ENCODE measurements at places on chromosomes 1 and 21. TPM values are rescaled to one million over a fixed set of nuclear protein-coding genes. Genes with fewer than 3 reads are reported as not detected.

Gene OVAAL
- not detected for total RNA-seq

Gene APOBEC4
- total RNA-seq, result not detected

Gene KANK4
- not detected for total RNA-seq

Gene KAZN
- total RNA-seq, result 0.73 TPM

Gene TNFRSF18
- total RNA-seq, result 37.5 TPM

Gene TAF5L
- total RNA-seq, result 22.0 TPM

DNA sequence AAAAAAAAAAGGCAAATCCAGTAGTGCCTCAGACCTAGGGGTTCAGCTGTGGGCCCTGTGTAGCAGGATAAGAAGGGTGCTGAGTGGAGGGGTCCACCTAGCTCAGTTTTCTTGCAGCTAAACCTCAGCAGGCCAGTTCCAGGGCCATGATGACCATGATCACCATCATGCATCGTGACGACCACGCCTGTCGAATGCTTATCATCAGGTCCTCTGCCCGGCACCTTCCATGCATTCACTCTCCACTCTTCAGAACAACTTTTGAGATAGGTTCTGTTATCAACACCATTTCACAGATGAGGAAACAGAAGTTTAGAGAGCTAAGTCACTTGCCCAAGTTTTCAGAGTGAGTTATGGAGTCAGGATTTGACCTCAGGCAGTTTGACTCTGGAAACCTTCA is 54.9 kb downstream of the ACBD3 start:
- no peak for DNase-seq
- no peak overlapping the region for H3K4me3 ChIP-seq
- peaks cover 86% of the 10 kb centered on the region for H3K4me1 ChIP-seq
- no peaks in the 10 kb centered on the region for H3K27me3 ChIP-seq
- peak overlapping the region; percentile 96 for H3K27ac ChIP-seq

DNA sequence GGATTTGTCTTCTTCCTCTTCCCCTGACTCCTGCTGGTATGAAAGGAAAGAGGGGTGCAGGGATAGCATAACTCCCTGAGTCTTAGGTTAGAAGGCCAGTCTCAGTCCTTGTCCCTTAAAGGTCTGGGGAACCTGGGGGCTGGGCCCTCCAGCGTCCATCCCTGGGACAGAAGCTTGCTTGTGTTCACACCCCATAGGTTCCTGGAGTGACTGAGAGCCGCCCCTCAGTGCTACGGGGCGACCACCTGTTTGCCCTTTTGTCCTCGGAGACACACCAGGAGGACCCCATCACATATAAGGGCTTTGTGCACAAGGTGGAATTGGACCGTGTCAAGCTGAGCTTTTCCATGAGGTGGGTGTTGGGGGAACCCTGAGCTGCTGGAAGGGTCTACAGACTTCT is 13.1 kb downstream of the RHOC start:
- no peaks in the 10 kb centered on the region for H3K27me3 ChIP-seq
- no peak for DNase-seq

GRCh38 chr1:115258302-115258866 is 79.7 kb downstream of the NGF start:
- H3K27ac ChIP-seq, result no peak overlapping the region
- H3K4me1 ChIP-seq, result no peaks in the 10 kb centered on the region
- DNase-seq, result no peak
- H3K4me3 ChIP-seq, result no peak overlapping the region
- H3K36me3 ChIP-seq, result no peaks in the 10 kb centered on the region

DNA sequence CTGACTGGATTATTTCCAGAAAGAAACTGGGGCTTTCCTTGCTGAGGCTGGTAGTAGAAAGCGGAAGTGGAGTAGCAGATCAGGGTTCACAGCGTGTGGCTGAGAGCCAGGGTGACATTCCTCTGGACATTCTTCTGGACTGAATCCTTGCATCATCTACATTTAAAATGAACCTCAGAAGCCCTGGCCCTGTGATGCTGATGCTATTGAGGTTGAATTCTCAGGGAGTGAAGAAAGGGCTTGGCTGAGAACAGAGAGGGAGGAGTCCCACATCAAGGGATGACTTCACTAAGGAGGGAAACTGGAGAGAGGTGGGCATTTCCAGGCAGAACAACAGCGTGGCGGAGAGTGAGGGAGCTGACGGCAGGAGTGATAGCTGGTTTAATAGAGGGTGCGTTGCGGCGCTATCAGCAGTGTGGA is 102.3 kb upstream of the LMO4 start:
- peaks cover 6% of the 10 kb centered on the region for H3K4me1 ChIP-seq
- no peaks in the 10 kb centered on the region for H3K27me3 ChIP-seq
- DNase-seq, result no peak

GRCh38 chr1:155166051-155166470 is 7.0 kb downstream of the KRTCAP2 start:
- DNase-seq, result no peak
- peaks cover 18% of the 10 kb centered on the region for H3K4me1 ChIP-seq
- H3K27ac ChIP-seq, result no peak overlapping the region
- peaks cover 16% of the 10 kb centered on the region for H3K36me3 ChIP-seq
- H3K27me3 ChIP-seq, result no peaks in the 10 kb centered on the region
- H3K4me3 ChIP-seq, result no peak overlapping the region

DNA sequence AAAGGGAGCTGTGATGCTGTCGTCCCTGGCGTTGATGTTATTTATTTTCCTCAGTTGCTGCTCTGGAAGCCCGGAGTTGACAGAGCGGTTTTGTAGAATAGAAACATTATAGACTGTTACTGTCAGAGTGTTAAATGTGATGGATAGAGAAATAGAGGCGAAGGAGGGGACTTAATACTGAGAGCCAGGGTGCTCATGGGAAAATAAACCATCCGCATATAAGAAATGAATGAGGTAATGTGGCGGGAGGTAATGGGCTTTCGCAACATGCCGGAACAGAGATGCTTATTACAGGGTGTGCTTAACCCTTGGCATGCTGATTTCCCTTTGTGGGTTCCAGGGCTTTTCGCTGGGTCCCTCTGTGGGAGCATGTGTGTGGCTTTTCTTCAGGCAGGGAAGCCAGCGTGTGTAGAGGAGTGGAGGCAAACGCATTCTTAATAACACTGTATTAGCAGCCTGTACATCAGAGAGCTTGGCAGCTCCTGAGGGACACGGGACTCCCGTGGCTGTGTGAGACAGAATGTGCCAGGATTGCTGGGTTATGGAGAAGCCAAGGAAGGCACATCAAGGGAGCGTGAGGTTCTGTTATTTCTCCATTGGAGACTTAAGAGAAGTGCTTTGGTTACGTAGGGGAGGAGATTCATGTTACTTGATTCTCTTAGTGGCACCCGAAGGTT is 141.0 kb downstream of the PBX1 start:
- no peak overlapping the region for H3K4me3 ChIP-seq
- no peaks in the 10 kb centered on the region for H3K36me3 ChIP-seq
- no peak for DNase-seq
- peaks cover 2% of the 10 kb centered on the region for H3K27me3 ChIP-seq
- H3K4me1 ChIP-seq, result no peaks in the 10 kb centered on the region

DNA sequence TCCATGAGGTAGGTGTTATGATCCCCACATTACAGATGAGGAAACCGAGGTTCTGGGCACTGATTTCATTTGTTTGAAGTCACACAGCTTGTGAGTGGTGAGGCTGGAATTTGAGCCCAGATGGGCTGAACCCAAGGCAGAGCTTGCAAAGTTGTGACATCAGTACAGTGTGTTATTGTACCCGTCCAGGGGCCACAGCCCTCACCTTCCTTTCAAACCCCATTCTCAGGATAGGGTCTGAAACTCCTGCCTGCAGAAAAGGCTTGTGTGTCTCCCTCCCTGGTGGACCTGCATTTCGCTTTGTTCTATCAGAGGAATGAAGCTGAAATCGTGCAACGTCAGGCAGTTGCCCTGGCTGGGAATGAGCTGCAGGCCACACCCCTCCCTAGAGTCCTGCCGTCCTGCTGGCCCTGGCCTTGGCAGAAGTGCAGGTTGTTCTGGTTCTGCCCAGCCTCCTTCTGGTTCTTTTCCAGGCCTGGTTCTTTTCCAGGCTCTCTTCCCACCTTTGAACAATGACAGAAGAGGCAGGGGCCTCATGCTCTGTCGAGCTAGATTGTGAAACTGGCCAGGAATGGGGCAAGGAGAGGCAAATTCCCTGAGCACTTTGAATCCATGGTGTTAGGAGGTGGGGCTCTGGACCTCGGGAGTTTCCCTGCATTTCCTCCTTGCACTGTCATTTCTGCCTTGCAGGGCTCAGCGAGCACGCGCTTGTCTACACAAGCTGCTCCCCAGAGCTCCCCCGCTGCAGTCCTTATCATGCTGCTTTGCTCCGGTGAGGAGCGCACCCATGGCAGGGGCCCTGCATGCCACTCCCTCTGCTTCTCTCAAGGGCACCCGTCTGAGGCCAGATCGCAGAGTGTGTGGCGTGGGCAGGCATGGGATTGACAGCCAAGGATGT is 8.2 kb upstream of the MYOM3 start:
- H3K27me3 ChIP-seq, result peaks cover 28% of the 10 kb centered on the region
- H3K4me3 ChIP-seq, result no peak overlapping the region
- no peaks in the 10 kb centered on the region for H3K36me3 ChIP-seq
- H3K27ac ChIP-seq, result no peak overlapping the region
- H3K4me1 ChIP-seq, result no peaks in the 10 kb centered on the region

GRCh38 chr1:227318016-227318852 is at the start of gene CDC42BPA:
CDC42BPA (minus strand) TSS chr1:227318492; CDS start chr1:227317182, 1,310 bp downstream.
- H3K4me1 ChIP-seq, result peaks cover 9% of the 10 kb centered on the region
- H3K27me3 ChIP-seq, result peaks cover 37% of the 10 kb centered on the region
- peak within 1 kb of the TSS; percentile 75 for H3K4me3 ChIP-seq
- no peak within 1 kb of the TSS for H3K27ac ChIP-seq

- peak overlapping the region; percentile 99 for H3K4me3 ChIP-seq
- DNase-seq, result no peak
- H3K27ac ChIP-seq, result peak overlapping the region; percentile 97
- peaks cover 92% of the 10 kb centered on the region for H3K4me1 ChIP-seq
These were observed 917 bp downstream of the KIAA0040 start for GRCh38 chr1:175191659-175192058.

- H3K4me1 ChIP-seq, result no peaks in the 10 kb centered on the region
- H3K36me3 ChIP-seq, result peaks cover 2% of the 10 kb centered on the region
- DNase-seq, result no peak
These were observed 15.9 kb downstream of the NUF2 start for GRCh38 chr1:163337631-163338030.

GRCh38 chr21:36156815-36157670 is at the start of gene DOP1B:
DOP1B (plus strand) TSS chr21:36156824; CDS start chr21:36164734, 7,910 bp downstream.
- H3K27me3 ChIP-seq, result no peaks in the 10 kb centered on the region
- H3K27ac ChIP-seq, result peak within 1 kb of the TSS; percentile 77
- peak within 1 kb of the TSS; percentile 85 for H3K4me3 ChIP-seq
- H3K4me1 ChIP-seq, result peaks cover 31% of the 10 kb centered on the region
- peaks cover 17% of the 10 kb centered on the region for H3K36me3 ChIP-seq
- DNase-seq, result no peak

DNA sequence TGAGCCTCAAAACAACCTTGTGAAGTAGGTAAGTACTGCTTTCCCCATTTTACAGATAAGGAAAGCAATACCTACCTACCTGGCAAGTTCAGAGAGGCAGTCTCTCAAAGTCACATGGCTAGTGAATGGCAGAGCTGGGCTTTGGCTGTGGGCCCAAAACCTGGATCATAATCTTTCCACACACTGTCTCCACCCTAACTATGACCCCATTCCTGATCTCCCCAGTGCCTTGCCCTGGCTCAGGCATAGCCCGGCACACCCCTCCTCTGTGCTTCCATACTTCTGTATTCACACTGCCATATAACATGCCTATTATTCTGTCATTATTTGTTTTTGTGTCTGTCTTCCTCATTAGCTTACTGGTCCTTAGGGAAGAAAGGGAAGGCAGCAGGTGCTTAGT is 15.9 kb downstream of the GNG12 start:
- H3K27ac ChIP-seq, result no peak overlapping the region
- DNase-seq, result no peak
- H3K36me3 ChIP-seq, result no peaks in the 10 kb centered on the region
- no peaks in the 10 kb centered on the region for H3K4me1 ChIP-seq

GRCh38 chr21:38982096-38982495 is 176.4 kb downstream of the ETS2 start:
- no peak overlapping the region for H3K4me3 ChIP-seq
- H3K27me3 ChIP-seq, result peaks cover 50% of the 10 kb centered on the region
- no peak for DNase-seq
- peaks cover 12% of the 10 kb centered on the region for H3K4me1 ChIP-seq

- no peak for DNase-seq
- no peaks in the 10 kb centered on the region for H3K4me1 ChIP-seq
- H3K4me3 ChIP-seq, result no peak overlapping the region
- no peaks in the 10 kb centered on the region for H3K36me3 ChIP-seq
- no peak overlapping the region for H3K27ac ChIP-seq
These were observed 204.4 kb upstream of the ADGRL2 start for GRCh38 chr1:81596341-81596740.

DNA sequence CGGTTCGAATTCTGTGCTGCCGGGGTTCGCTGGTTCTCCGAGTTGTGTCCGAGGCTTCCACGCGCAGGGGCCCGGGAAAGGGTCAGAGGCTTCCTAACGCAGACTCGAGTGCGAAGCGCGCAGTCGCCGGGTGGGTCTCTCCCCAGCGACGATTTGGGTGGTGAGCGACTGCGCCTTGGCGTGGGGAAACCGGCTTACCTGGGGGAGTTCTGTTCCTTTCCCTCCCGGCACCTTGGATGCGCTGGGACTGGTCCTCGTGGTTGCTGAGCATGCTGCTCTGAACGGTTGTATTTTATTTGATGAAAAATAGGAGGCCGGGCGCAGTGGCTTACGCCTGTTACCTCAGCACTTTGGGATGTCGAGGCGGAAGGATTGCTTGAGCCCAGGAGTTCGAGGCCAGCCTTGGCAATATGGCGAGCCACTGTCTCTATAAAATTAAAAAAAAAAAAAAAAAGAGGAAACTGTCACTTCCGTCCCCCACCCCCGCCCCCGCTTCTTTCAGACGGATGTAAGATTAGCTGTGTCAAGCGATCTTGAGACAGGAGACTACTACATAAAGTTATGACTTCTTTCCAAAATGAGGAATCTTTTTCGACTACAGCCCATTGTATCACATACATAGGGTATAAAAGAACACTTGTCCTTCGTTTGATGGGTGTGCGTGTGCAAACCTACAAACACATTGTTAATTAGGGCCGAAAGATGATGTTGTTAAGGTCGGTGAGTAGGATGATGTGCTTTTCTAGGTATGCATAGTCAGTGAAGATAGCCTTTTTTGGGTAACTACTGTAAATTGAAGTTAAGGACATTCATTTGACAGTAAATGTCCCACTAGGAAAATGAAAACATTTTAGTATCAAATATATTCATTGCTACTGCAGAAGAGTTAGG is at the start of gene CCDC18:
TSS of gene CCDC18 (plus strand) at position 2 of the 891 bp plus-strand sequence. CDS start 2,638 bp downstream, outside the sequence.
- H3K4me1 ChIP-seq, result peaks cover 53% of the 10 kb centered on the region
- H3K36me3 ChIP-seq, result peaks cover 34% of the 10 kb centered on the region
- H3K27ac ChIP-seq, result peak within 1 kb of the TSS; percentile 96
- H3K27me3 ChIP-seq, result no peaks in the 10 kb centered on the region
- no peak for DNase-seq
- peak within 1 kb of the TSS; percentile 94 for H3K4me3 ChIP-seq
